Upper lobe of left lung (tissue), 6 donors: ENCODE measurements at places on chromosomes 11 and 22.
A peak's percentile ranks its signal among the peaks of the same experiment; 100 is the strongest.

DNA sequence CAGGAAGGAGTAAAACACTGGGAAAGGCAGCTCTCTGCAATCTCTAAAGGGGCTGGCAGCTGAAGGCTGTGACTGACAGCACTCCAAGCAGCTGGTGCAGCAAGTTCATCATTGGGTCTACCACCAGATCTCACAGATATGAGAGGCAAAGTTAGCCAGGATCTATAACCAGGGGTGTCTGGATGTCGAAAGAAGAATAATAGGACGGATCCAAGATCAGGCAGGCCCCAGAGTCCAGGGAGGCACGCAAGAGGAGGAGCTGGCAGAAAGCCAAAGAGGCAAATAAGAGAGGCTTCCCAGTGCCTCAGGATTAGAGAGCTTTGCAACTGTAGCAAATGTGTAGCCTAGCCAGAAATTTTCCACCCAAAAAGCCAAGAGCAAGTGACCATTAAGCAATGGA, 77.1 kb downstream of the RBMXL2 start:
- DNase-seq: no peak

DNA sequence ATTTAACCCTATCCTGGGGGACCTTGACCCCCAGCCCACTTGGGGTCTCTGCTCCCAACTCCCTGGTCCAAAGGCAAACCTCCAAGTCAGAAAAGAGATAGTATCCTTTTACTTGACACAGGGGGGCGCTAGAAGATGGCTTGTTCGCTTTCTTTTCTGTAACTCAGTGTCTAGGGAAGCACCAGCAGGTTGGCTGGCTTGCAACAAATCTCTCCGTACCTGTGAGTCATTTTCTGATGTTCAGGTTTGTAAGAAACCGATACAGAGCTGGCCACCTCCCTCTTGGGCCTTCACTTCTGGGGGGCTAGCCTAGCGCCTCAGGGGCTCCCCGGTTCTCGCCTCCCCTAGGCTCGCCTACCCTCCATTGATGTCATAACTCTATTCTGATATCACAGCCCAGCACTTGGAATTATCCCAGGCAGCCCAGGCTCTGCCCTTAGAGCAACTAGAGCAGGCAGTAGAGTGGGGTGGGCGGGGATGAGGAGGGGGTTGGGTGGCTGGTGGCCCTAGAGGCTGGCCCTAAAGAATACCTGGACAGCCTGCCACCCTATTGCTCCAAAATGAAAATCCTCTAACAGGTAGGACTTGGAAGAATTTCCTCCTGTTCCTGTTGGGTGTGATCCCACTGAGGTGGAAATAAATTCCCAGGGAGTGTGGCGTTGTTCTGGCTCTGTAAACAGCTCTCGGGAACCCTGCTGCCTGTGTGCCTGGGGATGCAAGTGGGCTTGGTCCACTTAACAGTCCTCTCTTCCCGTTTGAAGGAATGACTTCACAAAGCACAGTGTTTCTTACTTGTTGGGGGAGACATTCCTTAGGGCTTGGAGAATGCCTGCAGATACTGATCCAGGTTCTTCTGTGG, 69.4 kb downstream of the OSBP2 start:
- DNase-seq: no peak

- DNase-seq: no peak
These were observed 1.5 kb upstream of the IL17RA start for GRCh38 chr22:17083255-17083654.

GRCh38 chr11:122104341-122104740, 11.7 kb downstream of the BLID start:
- DNase-seq: no peak

DNA sequence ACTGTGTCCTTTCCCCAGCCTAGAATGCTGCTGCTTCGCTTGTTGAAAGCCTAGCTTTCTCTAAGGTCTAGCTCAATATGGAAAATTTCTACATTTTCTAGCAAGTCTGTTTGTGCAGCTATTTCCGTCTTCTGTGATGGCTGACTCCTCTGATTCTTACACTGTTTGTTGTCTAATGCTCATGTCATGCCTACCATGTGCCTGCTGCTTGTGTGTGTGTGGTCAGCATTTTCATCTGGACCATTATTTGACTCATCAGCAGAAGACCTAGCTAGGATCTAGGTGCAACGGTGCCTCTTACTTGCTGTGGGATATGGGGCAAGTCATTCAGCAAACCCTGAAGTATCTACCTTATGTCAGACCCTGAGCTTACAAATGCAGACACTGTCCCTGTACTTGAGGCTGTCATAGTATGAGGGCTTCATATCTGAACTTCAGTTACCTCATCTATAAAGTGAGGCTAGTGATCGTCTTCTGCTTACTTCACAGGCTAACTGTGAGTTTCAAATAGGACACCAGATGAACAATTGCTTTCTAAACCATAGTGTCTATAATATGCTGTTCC, 86.5 kb upstream of the MYO18B start:
- no peak for DNase-seq

- no peak for DNase-seq
These were observed 23.0 kb upstream of the BARX2 start for GRCh38 chr11:129352676-129353075.

GRCh38 chr11:20964985-20965384, 295.6 kb downstream of the NELL1 start:
- no peak for DNase-seq

DNA sequence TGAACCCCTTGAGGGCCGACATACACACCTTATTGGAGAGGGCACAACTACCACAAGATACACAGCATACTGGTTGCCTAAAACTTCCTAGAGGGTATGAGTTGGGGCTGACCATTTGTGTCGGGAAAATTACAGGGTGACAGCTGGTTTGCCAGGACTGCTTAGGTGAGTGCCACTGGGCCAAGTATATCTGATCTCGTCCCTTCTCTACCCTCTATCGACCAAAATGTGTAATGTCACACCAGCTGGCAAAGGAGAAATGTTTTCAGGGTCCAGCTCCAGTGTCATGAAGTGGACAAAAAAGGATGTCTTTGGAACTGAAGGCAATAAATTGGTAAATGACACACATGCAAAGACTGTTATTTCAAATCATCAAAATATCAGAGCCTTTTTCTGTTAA, 126.1 kb downstream of the PGR start:
- DNase-seq: no peak

- DNase-seq: peak; percentile 24
These were observed 1068.8 kb downstream of the DLG2 start for GRCh38 chr11:84558085-84558905.

GRCh38 chr11:99554232-99554903, 533.6 kb downstream of the CNTN5 start:
- no peak for DNase-seq

DNA sequence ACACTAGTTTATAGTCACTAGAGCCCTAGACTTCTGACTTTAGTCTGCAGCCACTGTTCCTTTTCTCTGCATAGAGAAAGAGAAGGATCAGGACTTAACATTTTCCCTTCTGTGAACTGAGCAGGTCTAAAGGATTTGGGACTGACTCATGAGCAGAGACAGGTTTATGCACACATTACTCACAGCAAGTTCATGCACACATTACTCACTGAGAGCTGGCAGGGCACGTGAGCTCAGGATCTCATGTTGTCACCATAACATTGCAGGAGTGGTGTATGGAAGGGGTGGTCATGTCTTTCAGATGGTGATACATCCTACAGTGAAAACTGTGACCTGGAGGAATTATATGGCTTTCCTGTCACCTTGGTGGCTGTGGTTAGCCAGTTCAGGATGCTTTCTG, 56.4 kb downstream of the CEP164 start:
- no peak for DNase-seq

DNA sequence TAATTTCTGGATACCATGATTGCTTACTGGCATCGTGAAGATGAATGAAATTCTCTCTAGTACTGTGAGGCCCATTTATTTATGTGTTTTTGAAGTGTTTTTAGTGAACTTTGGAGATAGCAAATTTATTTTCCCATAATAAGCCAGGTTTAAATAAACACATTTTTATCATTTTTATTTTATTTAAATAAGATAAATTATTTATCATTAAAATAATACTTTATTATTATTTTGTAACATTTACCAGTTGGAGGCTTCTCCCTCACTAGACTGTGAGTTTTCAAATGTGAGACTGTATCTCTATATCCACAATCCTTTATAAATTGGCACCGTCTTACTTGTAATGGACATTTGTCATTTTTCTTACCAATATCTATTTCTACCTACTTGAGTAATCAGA, 351.7 kb downstream of the METTL15 start:
- DNase-seq: no peak

GRCh38 chr11:62892077-62892922, 11.6 kb downstream of the SLC3A2 start:
- no peak for DNase-seq

GRCh38 chr11:100827934-100828661, 141.0 kb downstream of the ARHGAP42 start:
- no peak for DNase-seq

- no peak for DNase-seq
These were observed 698.6 kb upstream of the ARHGAP42 start for GRCh38 chr11:99988471-99988837.

DNA sequence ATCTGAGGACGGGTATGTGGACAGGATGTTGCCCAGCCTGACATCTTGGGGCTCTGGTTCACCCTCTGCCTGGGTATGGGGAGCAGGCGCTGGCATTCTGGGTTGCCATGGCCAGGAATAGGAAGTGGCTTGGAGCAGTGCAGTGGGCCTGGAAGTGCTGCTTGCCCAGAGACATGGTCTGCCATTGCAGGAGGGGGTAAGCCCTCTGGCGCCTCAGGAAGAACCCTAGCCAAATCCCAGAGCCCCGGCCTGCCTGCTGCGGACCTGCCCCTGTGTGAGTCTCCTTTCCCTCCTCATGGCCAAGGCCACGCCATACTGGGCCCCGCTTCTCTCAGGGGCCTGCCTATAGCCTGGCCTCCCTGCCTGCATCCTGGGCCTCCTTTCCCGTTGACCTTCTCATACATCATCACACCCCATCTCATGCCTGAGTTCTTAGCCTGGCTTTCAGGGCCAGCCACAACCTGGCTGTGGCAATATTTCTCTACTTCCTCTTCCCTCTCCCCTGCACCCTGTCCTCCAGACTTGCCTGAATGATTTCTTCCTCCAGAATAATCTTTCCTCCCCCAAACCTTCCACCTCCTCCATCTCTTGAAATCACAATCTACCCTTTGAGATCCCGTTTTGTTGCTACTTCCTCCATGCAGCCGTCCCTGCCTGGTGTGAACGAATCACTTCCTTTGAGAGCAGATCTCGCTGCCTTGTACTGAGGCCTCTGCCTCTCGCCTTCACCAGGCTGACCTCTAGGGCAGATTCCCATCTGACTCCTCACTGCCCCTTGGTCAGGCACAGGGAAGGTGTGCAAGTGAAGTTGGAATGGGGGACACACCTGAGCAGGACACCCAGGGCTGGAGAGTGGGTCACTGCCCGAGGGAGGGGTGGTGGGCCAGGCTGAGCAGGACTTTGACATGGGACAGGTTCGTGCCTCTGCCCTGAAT, 5.2 kb downstream of the CAPN5 start:
- no peak for DNase-seq

DNA sequence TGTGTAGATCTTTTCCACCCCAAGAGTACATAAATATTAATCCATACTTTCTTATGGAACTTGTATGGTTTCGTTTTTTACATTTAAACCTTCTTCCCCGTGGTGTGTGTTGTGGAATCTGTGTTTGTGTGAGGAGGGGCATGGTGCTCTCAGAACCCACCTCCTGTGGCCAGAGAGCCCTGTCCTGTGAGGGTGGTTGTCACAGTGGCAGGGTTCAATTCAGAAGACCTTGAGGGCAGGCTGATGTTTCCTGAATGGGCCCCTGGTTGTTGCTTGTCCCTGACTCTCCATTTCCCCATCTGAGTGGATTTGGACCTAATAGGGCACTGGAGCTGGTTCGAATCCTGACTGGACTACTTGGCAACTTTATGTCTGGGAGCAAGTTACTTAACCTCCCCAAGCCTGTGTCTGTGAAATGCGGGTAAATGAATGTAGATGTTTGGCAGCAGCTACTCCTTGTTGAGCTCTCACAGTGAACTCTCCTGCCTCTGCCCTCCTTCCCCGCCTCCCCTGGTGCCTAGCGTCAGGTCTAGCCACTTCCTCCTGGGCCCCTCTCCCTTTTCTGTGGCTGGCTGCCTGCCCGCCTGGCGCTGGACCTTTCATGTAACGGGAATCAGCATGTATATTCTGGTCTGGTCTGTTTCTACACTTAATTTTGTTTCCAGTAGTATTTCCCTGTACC, 7.3 kb downstream of the NEAT1 start:
- DNase-seq: peak; percentile 89

DNA sequence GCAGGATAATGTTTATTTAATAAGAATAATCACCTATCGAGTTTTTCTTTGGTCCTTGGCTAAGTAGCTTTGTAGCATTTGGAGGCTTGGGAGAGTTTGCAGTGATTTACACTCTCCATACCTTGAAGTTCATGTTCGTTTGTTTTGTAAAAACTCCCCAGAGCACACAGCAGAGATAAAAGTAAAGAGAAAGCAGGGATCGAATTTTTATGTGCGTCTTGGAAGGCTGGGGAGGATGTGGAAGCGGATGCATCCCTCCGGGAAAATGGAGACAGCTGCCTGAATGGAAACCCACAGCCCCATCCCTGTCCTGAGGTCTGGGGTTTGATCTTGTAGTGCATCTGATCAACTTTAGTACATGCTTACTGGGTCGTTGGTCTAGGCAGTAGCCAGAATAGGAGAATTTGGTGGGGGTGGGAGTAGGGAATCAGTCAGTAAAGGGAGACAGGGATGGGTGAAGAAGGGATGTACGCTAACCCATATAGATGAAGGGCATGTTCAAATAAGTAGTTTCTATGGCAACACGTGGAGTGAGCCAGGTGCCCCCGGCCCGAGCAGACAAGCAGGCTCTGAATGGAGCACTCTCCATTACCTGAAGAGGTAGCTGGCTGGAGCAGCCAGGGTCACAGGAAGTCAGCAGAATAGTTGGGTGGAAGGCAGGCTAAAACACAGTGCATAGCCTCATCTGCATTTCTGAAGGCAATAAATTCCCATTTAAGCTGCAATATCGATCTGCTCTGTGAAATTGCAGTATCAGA, 147.8 kb downstream of the COMMD9 start:
- no peak for DNase-seq

- no peak for DNase-seq
These were observed 303.9 kb downstream of the ETS1 start for GRCh38 chr11:128283451-128283850.

- DNase-seq: no peak
These were observed 80.7 kb downstream of the MN1 start for GRCh38 chr22:27720860-27721259.

GRCh38 chr11:75264356-75264755, 23.8 kb downstream of the TPBGL start:
- no peak for DNase-seq

GRCh38 chr11:41010361-41011050, 448.9 kb downstream of the LRRC4C start:
- no peak for DNase-seq

GRCh38 chr11:7489376-7489775, 4.1 kb downstream of the OLFML1 start:
- DNase-seq: no peak

- DNase-seq: no peak
These were observed 28.3 kb upstream of the APOA1 start for GRCh38 chr11:116865696-116866095.

- DNase-seq: peak; percentile 48
These were observed 12.5 kb upstream of the MYRF start for GRCh38 chr11:61739966-61740365.

DNA sequence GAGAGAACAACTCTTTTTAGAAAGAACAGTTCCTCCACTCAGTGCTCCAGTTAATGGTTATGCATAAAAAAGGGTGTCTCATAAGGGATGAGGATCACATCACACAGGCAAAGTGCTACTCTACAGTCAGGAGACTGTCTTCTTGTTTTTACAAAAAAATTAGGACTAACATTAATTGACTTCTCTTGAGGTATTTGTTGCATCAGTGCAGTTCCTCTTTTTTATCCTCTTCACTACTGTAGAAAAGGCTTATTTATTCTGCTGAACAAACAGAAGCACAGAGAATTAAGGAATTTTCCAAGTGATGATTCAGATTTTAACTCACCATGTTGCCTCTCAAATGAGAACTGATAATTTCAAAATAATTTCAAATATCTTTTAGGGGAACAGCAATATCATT, 1.9 kb downstream of the MMP8 start:
- DNase-seq: no peak
